ENCODE measurements at places on chromosomes 2 and 18.

DNA sequence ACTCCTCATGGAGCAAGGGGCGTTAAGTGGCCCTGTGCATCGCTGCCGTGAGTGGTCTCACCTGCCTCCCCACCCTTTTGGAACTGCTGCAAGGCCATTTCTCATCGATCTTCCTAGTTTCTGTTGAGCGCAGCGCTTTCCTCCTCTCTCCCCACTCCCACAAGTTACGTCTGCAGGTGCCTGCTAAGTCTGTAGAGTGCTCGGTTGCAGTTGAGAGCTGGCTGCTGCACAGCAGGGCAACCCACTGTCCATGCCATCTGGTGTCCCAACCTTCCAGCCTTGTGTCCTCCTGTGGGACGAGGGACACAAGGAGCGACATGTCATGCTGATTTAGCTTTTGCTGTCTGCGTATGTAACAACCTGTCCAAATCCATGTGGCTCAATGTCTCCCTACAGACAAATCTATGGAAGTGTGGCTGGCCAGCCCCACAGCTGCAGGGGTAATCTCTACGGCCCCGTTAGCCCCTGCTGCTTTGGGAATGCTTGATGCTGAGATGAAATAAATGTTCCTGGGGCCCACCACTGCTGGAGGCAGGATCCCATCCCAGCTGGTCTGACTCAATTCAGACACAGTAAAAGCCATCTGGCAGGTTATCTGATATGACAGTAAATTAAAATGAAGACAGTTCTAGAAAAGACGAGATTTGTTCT lies 68.1 kb upstream of the TCF7L1 start:
- DNase-seq: no peak

- DNase-seq: no peak
These were observed 13.0 kb downstream of the SIX3 start for GRCh38 chr2:44954447-44954888.

DNA sequence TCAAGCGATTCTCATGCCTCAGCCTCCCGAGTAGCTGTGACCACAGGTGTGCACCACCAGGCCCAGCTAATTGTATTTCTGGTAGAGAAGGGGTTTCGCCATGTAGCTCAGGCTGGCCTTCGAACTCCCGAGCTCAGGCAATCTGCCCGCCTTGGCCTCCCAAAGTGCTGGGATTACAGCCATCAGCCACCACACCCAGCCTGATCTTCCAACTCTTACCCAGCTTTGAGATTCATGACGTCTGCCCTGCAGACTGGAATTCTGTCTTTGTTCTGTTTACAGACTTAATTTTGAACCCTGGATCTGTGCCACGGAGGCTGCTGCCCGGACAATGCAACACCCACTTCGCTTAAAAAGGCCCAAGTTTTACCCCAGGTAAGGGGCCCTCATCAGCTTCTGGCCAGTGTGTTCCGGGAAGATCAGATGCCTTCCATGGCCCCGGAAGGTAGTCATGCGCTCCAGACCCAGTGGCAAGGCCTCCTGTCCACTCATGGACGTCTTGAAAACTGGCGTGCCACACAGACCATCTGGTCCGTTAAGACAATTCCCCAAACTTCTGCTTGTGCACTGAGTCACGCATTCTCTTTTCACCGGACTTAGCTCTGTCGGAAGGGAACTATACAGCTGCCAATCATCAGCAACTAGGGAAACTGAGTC lies 5.5 kb downstream of the PXDN start:
- DNase-seq: no peak

GRCh38 chr2:143468341-143468888 lies 339.2 kb downstream of the ARHGAP15 start:
- no peak for DNase-seq

DNA sequence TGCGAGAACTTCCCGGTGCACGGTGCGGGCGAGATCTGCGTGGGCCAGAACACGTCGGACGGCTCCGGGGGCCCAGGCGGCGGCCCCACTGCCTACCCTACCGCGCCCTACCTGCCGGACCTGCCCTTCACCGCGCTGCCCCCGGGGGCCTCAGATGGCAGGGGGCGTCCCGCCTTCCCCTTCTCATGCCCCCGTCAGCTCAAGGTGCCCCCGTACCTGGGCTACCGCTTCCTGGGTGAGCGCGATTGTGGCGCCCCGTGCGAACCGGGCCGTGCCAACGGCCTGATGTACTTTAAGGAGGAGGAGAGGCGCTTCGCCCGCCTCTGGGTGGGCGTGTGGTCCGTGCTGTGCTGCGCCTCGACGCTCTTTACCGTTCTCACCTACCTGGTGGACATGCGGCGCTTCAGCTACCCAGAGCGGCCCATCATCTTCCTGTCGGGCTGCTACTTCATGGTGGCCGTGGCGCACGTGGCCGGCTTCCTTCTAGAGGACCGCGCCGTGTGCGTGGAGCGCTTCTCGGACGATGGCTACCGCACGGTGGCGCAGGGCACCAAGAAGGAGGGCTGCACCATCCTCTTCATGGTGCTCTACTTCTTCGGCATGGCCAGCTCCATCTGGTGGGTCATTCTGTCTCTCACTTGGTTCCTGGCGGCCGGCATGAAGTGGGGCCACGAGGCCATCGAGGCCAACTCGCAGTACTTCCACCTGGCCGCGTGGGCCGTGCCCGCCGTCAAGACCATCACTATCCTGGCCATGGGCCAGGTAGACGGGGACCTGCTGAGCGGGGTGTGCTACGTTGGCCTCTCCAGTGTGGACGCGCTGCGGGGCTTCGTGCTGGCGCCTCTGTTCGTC lies 1.7 kb downstream of the FZD7 start:
- no peak for DNase-seq

- no peak for DNase-seq
These were observed 902 bp downstream of the MCFD2 start for GRCh38 chr2:46914578-46915230.

- no peak for DNase-seq
These were observed 109.0 kb upstream of the CBLN2 start for GRCh38 chr18:72652990-72653593.

DNA sequence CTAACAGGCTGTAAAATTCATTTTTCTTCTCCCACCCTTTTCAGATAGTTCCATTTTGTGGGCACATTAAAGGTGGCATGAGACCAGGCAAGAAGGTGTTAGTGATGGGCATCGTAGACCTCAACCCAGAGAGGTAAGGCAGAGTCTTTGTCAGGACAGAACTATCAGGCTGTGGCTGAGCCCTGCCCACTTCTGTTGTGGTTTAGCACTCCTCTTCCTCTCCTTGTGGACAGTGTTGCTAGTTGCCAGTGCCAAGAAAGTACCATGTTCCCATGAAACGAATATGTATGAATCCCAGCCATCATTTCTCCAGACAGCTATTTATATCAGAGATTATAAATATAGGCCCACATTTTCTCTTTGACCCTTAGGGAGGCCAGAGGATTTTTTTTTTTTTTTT lies 1.6 kb downstream of the LGALSL start:
- DNase-seq: no peak

GRCh38 chr2:40097691-40098385 lies 318.8 kb upstream of the THUMPD2 start:
- no peak for DNase-seq

GRCh38 chr2:181790716-181791649 lies 100.5 kb upstream of the ITPRID2 start:
- no peak for DNase-seq

DNA sequence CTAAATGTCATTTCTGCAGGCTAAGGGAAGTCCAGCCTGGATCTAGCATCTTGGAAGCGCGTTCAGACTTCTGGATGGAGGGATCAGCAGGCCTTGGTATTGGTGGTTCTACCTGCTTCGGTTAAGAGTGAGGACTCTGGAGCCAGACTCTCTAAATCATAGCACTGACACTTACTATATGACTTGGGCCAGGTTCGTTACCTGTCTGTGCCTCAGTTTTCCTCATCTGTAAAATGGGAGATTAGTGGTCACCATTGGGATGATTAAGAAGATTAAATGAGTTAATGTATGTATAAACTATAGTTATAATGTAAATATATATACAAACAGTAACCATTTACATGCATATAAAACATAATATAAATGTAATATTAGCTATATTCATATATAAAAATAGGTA lies 995 bp upstream of the ICOS start:
- no peak for DNase-seq

GRCh38 chr2:131590896-131591295 lies 63.2 kb downstream of the CCDC74A start:
- DNase-seq: no peak

DNA sequence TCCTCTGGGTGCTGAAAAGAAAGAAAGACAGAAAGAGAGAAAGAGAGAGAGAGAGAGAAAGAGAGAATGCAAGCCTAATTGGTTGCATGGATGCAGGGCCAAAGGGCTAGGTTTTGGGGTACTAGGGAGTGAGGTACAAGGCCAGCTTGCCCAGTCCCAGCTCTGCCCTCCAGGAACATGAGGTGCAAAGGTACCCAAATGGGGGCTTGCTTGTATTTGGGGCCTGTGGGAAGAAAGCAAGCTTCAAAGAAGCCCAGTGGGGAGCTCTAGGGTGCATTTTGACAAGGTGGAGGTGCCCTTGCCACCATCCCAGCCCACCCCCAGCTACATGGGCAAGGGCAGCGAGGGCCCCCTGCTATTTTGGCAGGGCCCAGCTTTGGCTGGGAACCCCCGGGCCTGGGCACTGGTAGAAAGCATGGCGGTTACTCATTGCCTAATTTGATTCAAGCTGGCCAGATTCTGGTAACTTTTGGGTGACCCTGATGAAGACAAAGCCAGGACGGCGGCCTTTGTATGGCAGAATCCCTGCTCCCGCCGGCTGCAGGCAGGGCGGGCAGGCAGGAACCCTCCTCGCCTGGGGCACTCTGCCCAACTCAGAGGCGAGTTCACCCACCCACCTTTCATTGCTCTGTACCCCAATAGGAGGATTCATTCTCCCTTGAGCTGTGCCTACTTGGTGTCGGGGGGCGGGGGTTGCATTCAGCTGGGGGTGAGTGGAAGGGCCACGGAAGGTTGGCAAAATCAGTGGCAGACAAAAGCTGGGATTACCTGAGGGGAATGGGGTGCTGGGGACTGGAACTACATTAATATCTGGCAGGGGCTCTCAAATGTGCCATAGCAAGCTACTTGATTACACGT lies 537 bp upstream of the HOXD4 start:
- no peak for DNase-seq

- DNase-seq: no peak
These were observed 7.6 kb upstream of the ASXL2 start for GRCh38 chr2:25885933-25886332.

- DNase-seq: no peak
These were observed 2.4 kb downstream of the FIGN start for GRCh38 chr2:163733301-163733938.

DNA sequence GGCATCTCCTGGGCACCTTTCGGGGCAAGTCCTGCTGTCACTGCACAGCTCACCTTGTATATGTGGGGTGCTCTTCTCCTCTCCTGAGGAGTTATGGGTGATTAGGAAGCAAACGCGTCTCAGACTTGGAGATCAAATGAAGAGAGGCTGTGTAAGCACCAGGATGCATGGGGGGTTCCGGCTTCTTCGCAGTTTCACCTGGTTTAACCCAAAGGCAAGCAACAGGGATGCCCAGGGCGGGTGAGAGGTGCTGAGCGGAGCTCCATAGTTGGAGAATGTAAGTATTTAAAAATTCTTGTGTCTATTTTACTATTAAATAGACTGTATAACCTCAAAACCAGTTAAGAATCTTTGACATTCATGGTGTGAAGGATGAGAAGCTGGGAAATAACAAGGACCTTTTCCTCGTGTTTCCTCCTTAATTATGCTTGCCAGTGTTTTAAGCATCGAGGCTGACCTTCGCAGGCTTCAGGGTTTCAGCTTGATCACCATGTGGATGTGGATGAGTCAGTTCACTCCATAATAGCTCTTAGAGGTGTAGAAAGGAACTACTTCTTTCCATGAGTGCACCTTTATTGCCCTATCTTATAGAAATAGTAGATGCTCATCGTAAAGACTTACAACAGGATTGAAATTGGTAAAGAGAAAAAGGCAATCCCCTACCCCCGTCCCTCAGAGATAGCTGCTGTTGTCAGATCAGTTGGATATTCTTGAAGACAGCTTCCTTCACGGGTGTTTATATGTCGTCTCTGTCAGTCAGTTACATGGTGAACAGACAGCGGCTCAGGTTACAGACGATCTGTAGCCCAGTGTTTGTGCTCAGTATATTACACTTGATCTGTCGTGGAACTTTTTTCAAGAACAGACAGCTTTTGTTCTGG lies 201.1 kb downstream of the AGAP1 start:
- DNase-seq: no peak

DNA sequence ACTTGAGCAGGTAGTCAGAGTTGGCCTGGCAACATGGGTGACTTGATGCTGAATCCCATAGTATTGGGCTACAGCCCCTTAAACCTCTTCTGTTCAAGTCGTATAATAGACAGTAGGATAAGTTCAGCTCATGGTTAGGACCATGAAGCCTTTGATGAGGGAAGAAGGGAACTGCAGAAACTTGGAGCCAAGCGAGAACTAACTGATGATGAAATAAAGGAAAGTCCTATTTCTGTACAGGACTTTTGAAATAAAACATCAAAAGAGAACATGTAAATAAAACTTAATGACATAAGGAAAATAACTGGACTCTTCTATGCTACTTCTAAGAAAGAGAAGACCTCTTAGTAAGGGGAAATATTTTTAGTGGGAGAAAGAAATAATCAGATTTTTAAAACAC lies 51.2 kb upstream of the UGP2 start:
- DNase-seq: no peak

DNA sequence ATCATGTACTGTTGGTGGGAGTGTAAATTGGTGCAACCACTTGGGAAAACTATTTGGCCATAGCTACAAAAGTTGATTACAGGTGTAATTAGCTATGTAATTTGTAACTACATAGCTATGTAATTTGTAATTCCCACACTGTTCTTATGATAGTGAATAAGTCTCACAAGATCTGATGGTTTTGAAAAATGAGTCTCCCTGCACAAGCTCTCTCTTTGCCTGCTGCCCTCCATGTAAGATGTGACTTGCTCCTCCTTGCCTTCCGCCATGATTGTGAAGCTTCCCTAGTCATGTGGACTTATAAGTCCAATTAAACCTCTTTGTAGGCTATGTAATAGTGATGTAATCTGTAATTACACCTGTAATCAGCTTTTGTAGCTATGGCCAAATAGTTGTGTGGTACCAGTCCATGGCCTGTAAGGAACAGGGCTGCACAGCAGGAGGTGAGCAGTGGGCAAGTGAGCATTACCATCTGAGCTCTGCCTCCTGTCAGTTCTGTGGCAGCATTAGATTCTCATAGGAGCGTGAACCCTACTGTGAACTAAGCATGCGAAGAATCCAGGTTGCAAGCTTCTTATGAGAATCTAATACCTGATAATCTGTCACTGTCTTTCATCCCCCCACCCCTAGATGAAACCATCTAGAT lies 133.7 kb upstream of the COPS8 start:
- DNase-seq: no peak

GRCh38 chr2:7508296-7508943 lies 591.2 kb downstream of the RNF144A start:
- DNase-seq: no peak
